ENCODE measurements at places on chromosomes 7 and 10.

DNA sequence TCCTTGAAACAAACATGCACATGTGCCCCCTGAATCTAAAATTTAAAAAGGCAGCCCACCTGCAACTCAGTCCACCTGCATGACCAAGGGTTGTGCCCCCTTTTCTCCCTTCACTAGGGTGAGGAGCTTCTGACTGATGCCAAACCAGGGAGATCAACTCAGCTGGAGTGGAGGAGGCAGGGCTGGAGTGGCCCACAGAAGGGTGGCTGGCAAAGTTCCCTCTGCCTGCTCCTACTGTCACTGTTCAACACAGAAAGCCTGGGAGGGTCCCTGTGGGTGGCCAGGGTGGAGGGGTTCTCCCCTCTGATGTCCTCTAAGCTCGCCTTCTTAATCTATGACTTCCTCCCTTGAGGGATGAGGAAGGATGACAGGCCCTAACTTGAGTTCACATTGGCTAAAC is 55.7 kb upstream of the ANTXRL start:
- peak; percentile 57 for DNase-seq

GRCh38 chr7:46192271-46192670 is 271.2 kb upstream of the IGFBP3 start:
- no peak for DNase-seq

- DNase-seq, result no peak
Measured at GRCh38 chr7:47497367-47498096, 84.4 kb downstream of the TNS3 start.

DNA sequence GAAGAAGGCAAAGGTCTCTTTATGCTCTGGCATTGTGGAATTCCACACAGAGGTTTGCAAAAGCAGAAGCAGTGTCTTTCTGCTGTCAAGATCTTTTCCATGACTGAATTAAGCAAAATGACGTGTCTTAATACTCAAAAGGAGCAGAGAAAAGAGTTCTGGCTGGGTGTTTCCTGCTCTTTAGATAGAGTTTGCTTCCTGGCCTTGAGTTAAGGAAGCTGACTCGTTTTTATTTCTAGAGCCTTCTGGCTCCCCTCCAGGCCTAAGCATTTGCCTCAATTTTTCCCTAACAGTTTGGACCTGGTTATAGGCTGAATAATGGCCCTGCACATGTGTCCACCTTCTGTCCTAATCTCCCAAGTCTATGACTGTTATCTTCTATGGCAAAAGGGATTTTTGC is 21.6 kb downstream of the TAS2R41 start:
- DNase-seq, result no peak

DNA sequence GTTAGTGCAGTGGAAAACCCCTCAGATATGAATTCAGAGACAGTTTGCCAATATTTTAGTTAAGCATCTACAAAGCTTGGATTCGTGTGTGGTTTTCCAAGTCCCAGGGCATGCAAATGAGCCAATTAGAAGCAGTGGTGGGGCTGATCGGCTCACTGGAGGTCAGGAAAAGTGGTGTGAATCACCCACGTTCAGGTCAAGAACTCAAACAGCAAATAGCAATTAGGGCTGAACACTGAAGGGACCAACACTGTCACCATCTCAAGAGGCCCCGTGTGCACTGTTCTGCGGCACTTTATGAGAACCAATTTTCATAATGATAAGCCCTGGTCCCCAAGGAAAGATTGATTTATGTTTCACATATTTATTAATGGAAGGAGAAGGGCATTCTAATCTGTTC is 68.9 kb downstream of the ADARB2 start:
- DNase-seq, result peak; percentile 28

DNA sequence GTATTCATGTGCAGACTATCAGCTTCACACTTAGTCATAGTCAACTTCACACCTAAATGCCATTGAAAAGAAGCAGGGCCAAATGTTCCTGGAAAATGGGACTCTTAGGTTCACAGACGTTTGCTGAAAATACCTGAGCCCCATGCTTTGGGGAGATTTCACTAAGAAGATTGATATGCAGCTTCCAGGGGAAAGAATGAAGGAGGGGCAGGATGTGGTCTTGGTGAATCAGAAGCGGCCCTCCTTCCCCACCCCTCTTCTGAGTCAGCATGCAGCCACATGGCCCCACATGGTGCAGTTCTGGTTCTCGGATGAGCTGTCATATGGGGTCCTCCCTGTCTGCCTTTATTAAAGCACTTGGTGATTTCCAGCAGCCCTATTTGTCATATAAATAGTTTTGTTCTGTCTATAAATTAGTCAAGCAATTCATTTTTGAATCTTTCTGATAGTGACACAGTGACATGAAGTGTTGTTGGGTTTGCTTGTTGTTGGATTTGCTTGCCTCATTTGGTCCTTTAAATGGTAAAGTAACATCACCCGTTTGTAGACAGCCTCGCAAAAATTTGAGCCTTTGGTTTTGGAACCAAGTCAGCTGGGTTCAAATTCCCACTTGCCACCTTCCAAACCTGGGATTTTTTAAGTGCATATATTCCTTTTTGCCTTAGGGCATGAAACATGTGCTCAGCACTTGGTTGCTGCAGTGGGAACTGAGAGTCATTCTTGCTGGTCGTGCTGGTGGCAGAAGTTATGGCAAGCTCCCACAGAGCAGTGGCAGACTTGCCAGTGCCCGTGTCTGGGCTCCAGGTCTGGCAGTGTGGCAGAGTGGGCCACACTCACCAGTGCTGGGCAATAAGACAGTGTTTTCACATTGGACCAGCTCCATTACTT is 68.1 kb upstream of the CDK6 start:
- no peak for DNase-seq

DNA sequence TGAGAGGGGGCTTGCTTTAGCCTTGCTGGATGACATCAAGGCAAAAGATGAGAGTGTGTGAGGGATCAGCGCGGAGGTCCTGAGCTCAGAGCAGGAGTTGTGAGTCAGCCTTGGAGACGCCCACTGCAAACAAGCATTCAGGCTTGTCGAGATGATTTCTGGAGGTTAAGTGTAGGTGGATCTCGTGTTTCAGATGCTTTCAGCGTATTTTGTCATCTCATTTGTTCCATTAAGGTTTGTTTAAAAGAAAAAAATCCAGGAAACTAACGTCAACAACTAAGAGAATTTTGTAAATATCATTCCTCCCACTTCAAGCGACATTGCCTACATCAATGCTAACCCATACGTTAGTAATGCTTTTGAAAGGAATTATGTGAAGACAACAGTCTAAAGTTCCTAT is 715.4 kb upstream of the NRP1 start:
- DNase-seq, result no peak

DNA sequence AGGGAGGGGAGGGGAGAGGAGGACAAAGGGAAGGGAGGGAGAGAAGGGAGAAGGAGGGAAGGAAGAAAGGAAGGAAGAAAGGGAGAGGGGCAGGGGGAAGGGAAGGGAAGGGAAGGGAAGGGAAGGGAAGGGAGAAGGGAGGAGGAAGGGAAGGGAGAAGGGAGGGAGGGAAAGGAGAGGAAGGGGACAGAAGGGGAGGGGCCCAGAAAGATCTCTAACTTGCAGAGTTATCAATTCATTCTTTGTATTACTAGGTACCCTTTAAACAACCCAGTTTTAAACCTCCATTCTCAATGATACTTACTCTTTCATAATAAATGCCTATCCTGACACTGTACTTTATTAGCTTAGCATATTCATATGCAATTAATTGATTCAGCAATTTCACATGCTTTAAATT is 192.0 kb downstream of the ELMO1 start:
- DNase-seq, result no peak

DNA sequence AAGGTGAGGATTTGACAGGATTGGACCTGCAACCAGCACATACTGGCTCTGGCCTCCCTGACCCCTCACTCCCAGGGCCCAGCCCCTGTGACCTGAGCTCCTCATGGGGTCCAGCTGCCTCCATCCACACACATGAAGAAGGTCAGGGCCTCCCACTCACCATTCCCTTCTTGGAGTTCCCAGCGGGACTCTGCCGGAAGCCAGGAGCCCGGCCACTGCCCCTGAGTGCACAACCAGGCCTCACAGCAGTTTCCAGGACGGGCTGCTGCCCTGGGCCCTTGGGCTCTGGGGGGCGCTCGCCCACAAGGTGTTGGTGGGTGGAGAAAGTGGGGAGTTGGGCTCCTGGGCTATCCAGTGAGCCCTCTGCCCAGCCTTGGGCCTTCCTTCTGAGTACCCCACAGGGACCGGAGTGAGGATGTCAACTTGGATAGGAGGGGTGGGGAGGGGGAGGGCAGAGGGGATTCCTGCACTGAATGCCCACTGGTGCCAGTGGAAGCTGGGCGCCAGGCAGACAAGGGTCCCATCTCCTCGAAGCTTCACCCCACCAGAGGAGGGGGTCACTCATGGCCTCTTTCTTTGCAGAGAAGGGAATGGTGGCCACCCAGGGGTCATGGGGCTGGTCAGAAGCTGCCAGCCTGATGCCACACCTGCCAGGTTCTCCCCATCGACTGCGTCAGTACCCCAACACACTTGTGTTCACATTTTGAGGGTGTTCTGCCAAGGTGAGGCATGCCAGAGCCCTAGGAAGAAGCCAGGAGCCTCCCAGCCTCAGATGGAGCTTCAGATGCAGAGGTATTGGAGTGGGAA is 115.3 kb downstream of the PTPN20 start:
- DNase-seq, result peak; percentile 78

DNA sequence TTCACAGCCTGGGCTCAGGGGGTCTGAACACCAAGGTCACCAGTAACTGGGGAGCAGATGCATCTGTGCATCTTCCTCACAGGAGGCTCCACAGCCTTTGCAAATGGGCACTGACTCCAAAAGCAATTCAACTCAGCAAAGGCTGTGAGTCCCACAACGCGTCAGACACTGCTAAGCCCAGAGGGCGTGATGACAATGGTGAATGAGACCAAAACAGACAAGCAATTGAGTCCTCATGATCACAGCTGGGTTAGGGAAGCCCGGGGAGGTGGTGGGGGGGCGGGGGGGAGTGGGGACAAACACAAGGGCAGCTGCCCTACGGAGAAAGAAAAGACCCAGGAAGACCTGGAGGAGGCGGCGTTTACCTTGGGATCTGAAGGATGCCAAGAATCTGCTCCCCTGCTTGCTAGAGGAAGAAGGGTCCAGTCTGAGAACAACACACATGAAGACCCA is 61.6 kb upstream of the RNF32 start:
- no peak for DNase-seq

- DNase-seq, result no peak
Measured at GRCh38 chr10:34922138-34922537, 107.0 kb upstream of the PARD3 start.

GRCh38 chr10:3111621-3112163 is 44.3 kb downstream of the PFKP start:
- peak; percentile 80 for DNase-seq

DNA sequence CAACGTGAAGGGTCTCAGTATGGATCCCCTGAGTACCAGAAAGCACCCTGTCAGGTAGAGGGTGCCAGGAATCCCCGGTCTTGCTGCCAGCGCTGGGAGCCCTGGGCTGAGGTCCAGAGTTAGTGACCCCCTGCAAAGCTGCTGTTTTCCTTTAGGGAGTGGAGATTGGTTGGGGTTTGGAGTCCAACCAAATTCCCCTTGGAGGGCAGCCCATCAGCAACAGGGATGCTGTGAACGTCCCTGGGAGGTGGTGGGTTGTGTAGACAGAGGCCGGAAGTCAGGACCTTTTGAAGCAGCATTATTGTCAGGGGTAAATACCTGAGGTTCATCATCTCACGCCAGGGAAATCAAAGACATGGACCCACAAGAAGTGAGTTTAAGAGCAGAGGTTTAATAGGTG is 104.2 kb downstream of the COL26A1 start:
- peak; percentile 28 for DNase-seq
